ENCODE measurements at places on chromosomes 16 and 17.

DNA sequence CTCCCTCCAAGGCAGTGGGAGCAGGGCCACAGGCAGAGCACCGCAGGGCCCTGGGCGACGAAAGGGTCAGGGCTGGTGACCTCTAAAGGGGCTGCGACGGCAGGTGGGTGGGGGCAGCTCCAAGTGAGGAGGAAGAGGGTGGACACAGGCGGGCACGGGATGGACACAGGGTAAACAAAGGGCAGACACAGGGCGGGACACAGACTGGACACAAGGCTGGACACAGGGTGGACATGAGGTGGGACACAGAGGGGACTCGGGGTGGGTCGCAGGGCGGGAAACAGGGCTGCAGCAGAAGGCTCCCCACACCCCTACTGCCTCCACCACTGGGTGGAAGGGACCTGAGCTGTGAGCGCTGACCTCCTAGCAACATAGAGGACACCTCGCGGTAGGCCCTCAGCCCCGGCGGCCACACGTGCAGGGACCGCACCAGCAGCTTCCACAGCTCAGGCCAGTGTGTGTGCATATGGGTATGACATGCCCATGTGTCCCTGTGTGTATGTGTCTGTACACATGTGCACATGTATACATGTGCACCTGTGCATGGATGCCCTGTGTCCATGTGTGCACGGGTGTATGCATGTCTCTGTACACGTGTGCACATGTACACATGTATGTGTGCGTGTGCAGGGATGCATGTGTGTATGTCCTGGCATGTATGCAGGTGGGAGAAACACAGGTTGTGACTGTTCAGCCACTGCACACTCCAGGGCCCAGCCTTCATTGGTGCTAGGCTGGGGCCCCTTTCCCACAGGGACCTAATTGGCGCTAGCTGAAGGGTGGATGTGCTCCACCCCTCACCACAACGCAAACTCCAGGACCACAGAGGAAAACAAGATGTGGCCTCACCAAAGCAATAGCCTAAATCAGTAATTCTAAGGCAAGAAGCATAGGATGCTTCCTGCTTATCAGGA, 7.6 kb downstream of the LMF1 start:
- no peak for DNase-seq

DNA sequence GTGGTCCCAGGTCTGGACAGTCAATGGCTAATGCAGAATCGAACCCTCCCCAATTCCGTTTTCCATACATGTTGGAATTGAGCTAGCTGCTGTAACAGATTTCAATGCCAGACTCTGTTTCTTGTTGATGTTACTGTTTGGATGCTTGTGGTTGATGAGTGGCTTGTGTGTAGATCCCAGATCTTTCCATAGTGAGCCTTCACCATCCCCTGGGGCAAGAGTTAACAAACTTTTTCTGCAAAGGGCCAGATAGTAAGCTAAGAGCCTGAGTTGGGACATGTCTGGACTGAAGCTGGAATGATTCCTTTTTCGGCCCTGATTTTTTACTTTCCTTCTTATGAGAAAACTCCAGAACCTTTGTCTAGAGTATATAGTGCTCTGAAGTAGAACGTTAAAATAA, 296.3 kb downstream of the CPPED1 start:
- DNase-seq, result no peak

- DNase-seq, result no peak
Observed at GRCh38 chr16:65760874-65761273, 605.6 kb upstream of the CDH5 start.

DNA sequence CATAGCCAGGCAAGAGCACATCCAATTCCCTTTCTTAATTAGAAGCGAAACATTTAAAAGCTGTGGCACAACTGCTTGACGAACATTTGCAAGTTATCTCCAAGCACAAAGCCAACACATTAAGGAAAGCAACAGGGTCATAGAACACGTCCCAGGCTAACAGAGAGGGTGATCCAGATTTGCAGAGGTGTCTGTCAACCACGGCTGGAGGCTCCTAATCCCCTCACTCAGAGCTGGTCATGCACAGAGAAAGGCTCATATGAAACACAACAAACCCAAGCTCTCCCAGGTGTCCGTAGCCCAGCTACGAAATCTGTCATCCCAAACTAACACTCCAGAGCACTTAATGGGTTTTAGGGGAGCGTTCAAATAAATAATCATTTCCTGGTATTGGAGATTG, 276.1 kb downstream of the SLC39A11 start:
- no peak for DNase-seq

- DNase-seq, result no peak
Observed at GRCh38 chr16:83021045-83021444, 394.3 kb downstream of the CDH13 start.

DNA sequence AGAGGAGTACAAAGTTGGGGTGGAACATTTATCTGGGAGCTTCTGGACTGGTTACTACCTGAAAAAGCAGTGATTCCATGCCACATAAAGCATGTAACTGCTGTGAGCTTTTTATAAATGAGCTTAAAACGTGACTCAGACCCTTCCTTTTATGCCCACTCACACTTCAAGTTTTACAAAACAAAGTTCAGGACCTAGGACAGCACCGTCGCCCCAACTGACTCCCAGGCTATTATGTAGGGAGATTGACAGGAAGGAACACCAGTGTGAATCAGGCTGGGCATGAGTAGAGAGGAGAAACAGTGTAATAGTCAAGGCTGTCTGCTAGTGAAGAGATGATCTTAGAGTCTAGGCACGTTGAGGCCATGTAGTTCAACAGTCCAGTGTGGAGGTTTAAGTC, 91.6 kb upstream of the DNAH9 start:
- no peak for DNase-seq

DNA sequence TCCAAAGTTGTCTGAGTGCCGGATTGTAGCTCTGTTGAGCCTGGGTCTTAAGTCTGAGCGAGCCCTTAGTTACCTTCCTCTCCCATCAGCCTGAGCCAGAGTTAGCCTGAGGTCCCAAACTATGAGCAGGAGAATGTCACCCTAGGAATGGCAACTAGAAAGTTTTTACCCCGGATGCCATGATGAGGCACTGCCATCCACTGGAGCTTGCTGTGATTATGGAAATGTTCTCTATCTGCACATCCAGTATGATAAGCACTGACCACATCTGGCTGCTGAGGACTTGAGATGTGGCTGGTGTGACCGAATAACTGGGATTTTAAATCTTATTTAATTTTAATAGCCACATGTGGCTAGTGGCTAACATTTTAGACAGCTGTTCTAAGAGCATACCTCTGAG, 550.0 kb downstream of the CDH13 start:
- no peak for DNase-seq

- no peak for DNase-seq
Observed at GRCh38 chr16:23155445-23156049, 6.3 kb upstream of the USP31 start.

GRCh38 chr17:41917192-41917591, 1.6 kb downstream of the ACLY start:
- DNase-seq, result no peak

GRCh38 chr17:56471696-56472095, 121.8 kb upstream of the NOG start:
- no peak for DNase-seq

DNA sequence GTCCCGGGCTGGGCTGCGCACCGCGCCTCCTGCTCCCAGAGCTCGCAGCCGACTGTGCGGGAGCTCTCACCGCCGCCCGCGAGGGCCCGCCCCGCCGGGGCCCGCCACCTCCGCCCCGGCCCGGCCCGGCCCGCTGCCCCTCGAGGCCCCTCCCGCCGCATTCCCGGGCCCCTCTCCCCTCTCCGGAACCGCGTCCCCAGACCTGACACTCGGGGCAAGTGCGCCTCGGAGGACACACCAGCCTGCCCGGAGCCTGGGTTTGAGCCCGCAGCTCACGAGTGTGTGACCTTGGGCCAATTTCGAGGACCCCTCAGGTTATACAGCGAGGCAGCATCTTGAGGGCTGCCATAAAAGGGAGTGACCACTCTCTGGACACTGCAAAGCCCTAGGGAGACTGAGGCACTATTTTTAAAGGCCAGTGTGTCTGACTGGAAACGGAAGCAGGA, 2.0 kb upstream of the GRIN2C start:
- no peak for DNase-seq

- no peak for DNase-seq
Observed at GRCh38 chr16:15450624-15451023, 16.2 kb downstream of the BMERB1 start.

GRCh38 chr16:63130942-63131341, 1094.7 kb upstream of the CDH8 start:
- DNase-seq, result no peak

- DNase-seq, result no peak
Observed at GRCh38 chr16:15642557-15643047, 352 bp downstream of the MARF1 start.

GRCh38 chr17:76687298-76688164, 23.2 kb downstream of the MXRA7 start:
- DNase-seq, result no peak

DNA sequence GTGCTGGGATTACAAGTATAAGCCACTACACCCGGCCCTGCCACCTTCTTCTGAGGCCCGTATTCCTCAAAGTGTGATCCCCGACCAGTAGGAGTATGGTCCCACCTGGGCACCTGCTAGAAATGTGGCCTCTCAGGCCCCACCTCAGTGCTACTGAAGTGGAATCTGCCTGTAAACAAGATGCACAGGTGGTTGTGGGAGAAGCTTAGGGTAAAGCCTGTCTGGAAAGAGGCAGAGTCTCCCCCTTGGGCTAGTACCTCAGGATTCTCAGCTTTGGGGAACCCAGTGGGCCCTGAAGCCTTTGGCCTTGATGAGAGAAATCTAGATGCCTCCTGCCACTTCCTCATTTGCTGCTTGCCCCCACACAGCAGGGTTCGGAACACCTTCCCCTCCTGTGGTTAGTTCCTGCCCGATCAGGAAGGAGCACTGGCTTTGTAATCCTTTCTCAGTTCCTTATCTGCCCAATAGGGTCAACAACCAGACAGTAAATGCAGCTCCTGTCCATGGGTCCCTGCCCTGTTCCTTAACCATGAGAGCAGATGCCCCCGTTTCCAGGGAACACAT, 25.2 kb downstream of the TK2 start:
- DNase-seq, result no peak

DNA sequence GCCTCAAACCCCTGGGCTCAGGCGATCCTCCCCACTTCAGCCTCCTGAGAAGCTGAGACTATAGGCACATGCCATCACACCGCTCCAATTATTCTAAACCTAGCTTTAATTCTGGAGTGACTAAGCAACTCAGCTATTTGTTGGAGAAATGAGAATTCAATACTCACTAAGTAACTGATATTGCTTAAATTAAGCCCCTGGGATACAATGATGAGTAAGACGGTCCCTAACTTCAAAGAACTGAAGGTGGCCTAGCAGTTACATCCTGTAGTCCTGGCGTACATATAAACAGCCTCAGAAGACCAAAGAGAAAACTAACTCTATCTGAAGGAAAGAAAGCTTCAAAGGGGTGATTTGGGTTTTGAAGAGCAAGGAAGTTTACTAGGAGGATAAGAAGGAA, 25.0 kb downstream of the XPO6 start:
- no peak for DNase-seq

DNA sequence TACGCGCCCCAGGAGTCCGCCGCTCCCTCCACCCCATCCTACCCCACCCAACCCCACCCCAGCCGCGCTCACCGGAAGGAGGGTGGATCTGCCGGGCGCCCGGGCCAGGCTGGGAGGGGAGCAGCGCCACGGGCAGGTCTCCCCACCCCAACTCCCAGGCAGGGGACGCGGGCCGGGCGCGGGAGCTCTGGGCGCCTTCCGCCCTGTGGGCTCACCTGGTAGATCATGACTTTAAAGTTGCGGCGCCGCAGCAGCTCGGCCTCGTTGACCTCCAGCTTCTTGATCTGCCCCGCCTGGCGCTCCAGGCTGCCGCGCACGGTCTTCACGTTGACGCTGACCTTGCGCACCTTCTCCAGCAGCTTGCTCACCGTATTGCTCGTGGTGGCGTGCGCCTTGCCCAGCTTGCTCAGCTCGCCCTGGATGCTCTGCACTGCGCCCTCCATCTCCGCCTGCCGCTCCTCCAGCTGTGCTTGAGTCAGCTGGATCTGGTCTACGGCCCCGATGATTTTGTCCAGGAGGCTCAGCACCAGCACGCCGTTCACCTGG, 571 bp downstream of the CAVIN1 start:
- no peak for DNase-seq

DNA sequence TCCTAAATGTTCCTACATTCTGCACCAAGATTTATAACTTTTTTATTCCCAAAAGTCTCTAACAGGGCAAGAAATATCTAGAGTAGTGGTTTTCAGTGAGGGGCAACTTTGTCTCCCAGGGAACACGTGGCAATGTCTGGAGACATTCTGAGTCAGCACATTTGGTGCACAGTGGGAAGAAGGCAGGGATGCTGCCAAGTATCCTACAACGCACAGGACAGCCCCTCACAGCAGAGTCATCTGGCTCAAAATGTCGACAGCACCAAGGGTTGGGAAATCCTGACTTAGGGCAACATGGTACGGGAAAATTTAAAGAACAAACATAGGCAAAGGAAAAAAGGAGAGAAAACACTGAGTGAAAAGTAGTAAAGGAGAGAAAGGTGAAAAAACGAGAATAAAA, 61.8 kb downstream of the SMG6 start:
- no peak for DNase-seq

DNA sequence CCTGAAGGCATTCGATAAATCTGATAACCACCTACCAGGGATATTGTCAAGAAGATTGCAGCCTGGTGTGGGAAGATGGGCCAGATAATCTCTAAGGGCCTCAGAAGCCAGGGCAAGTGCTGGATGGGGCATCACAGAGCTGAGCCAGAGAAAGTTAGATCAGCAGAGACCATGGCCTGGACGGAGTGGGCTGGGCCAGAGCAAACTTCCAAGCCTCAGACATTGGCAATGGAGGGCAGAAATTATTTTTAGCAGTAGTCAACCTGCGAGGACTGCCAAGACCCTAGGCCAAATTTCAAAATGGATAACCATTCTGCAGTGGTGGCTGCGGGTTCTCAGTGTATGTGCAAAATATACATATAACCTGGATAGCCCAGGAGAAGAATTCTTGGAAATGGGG, 18.5 kb downstream of the ERCC4 start:
- DNase-seq, result no peak

DNA sequence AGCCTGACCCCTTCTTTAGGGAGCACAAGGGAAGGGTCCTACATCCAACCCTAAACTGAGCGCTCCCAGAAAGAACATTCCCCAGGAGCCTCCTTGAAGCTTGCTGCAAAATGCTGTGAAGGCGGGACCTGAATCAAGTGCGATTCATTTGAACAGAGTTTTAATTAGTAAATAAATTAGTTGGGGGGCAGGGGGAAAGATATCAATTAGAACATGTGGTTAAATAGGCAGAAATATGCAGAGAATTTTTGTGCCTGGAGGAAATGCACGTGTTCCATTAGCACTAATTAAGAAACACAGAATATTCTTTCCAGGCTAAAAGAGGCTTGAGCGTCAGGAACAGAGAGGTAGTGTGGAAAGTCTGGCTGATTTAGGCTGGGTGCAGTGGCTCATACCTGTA, 38.5 kb upstream of the SHISA9 start:
- no peak for DNase-seq

GRCh38 chr16:47475786-47476185, 14.7 kb downstream of the PHKB start:
- DNase-seq, result no peak

Data from GOT3 (cell line).